Activated T-cell treated with anti-CD3 and anti-CD28 coated beads, Interleukin-2, amount 50 U/mL, for 72 hours (primary cell): ENCODE measurements at places on chromosomes 13 and 19. TPM values are rescaled to one million over a fixed set of nuclear protein-coding genes. Genes with fewer than 3 reads are reported as not detected.

The GNG14 gene
- not detected for total RNA-seq

The PRR22 gene
- 4.6 TPM for total RNA-seq

The EPS8L1 gene
- 3.8 TPM for total RNA-seq

The SPATA13 gene
- total RNA-seq = 60.8 TPM

DNA sequence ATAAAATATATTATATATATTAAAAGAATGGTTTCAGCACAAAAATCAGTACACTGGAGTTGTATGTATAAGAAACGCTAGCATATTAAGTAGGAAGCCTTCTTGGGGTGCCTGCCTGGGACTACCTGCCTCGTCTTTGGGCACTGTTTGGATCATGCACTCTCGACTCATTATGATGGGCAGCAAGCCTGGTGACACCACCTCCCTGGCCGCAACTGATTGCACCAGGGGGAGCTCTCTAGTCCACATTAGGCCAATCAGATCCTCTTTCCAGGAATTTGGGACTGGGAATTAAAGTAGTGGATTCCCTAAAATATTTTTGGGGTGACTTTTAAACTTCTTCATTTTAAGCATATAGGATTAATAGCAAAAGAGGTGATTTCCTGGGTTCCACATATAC is 56.0 kb upstream of the RGCC start:
- H3K27me3 ChIP-seq = no peaks in the 10 kb centered on the region
- no peak for DNase-seq
- H3K27ac ChIP-seq = no peak overlapping the region
- no peaks in the 10 kb centered on the region for H3K4me1 ChIP-seq
- H3K36me3 ChIP-seq = no peaks in the 10 kb centered on the region

GRCh38 chr13:110018009-110018408 is 231.6 kb upstream of the IRS2 start:
- peaks cover 5% of the 10 kb centered on the region for H3K27me3 ChIP-seq
- no peak for DNase-seq
- no peak overlapping the region for H3K4me3 ChIP-seq
- no peak overlapping the region for H3K27ac ChIP-seq
- no peaks in the 10 kb centered on the region for H3K4me1 ChIP-seq

DNA sequence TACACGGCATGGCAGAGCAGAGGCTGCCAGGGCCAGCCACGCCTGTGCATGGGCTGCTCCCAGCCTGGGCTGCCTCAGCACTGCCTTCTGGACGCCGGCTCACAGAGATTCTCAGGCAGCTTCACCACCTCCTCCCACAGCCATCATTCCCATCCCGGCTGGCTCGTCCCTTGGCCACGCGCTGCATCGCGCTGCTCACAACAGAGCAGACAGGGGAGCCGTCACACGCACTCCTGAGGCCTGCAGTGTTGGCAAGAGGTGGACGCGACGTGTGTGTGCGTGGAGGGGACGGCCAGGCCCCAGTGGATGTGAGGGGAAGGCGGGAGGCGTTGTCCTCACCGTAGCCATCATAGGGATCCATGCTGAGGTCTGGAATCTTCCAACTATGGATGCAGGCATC is 7.6 kb upstream of the PRKD2 start:
- H3K4me1 ChIP-seq = peaks cover 20% of the 10 kb centered on the region
- DNase-seq = no peak
- H3K27ac ChIP-seq = no peak overlapping the region
- no peak overlapping the region for H3K4me3 ChIP-seq

GRCh38 chr19:47595944-47596343 is 13.0 kb upstream of the BICRA start:
- DNase-seq = no peak
- H3K4me3 ChIP-seq = no peak overlapping the region
- no peaks in the 10 kb centered on the region for H3K27me3 ChIP-seq

GRCh38 chr13:75339635-75340374 is 142.2 kb downstream of the TBC1D4 start:
- H3K27me3 ChIP-seq = no peaks in the 10 kb centered on the region
- H3K36me3 ChIP-seq = no peaks in the 10 kb centered on the region
- H3K4me3 ChIP-seq = no peak overlapping the region
- H3K4me1 ChIP-seq = no peaks in the 10 kb centered on the region
- H3K27ac ChIP-seq = no peak overlapping the region

DNA sequence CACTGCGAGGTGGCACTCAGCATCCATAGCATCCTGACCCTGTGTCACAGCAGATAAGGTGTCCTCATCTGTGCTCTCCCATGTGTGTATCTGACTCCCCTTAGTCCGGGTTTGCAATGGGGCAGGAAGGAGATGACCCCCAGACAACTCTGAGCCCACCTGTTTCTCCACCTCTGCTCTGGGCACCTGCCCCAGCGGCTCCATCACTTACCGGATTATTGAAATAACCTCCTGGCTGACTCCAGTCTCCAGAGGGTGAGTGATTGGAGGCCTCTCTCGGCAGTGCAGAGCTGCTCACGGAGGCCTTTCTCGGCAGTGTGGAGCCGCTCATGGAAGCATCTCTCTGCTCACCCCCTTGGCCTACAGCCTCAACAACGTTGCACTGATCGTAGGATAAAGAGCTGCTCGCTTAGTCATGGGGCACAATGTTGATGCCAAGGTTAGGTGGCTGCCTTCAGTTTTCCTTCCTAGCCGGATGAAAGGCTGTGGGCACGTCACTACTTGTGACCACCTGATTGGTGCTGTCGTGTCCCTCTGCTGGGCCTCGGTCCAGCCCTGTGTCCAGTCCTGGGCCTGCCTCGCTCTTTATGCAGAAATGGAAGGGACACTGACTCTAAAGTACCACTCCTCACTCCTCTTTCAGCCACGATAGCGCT is 67.6 kb downstream of the TEX29 start:
- no peak overlapping the region for H3K4me3 ChIP-seq
- no peaks in the 10 kb centered on the region for H3K36me3 ChIP-seq
- no peak for DNase-seq

- H3K4me1 ChIP-seq = no peaks in the 10 kb centered on the region
- no peaks in the 10 kb centered on the region for H3K27me3 ChIP-seq
- no peak overlapping the region for H3K27ac ChIP-seq
- no peak overlapping the region for H3K4me3 ChIP-seq
- no peak for DNase-seq
Observed at GRCh38 chr13:71772361-71772760, 94.6 kb downstream of the DACH1 start.

DNA sequence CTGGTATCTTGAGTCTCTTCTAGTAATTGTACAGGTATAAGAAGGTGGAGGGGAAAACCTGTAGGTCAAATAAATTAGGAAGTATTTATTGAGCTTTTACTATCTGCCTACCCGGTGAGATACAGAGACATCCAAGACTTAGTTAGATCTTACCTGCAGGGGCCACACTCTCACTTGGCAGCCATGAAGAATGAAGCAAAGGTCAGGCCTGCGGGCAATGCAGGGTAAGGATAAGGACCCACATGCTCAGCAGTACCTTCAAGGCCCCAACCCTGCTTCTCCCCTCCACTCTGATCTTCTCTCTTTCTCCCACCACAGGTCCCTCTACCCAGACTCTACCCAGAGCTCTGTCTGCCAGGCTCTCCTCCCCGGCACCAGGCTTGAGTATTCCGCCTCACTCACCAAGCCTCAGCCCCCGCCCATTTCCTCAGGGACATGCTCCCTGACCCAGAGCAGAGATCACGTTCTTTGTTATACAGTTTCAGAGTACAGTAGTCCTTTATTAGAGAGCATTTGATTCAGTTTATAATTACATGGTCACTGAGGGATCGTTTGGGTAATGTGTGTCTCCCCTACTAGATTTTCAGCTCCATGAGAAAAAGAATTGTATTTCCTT is 18.9 kb upstream of the CLDN10 start:
- no peak overlapping the region for H3K27ac ChIP-seq
- peaks cover 25% of the 10 kb centered on the region for H3K27me3 ChIP-seq
- peaks cover 10% of the 10 kb centered on the region for H3K4me1 ChIP-seq

GRCh38 chr13:53408847-53409568 is 380.4 kb downstream of the OLFM4 start:
- no peaks in the 10 kb centered on the region for H3K4me1 ChIP-seq
- H3K27me3 ChIP-seq = no peaks in the 10 kb centered on the region
- DNase-seq = no peak
- no peak overlapping the region for H3K4me3 ChIP-seq
- no peaks in the 10 kb centered on the region for H3K36me3 ChIP-seq

GRCh38 chr13:37539170-37539569 is 59.4 kb downstream of the POSTN start:
- H3K27me3 ChIP-seq = no peaks in the 10 kb centered on the region
- H3K4me3 ChIP-seq = no peak overlapping the region
- H3K36me3 ChIP-seq = no peaks in the 10 kb centered on the region
- DNase-seq = no peak
- H3K27ac ChIP-seq = no peak overlapping the region

DNA sequence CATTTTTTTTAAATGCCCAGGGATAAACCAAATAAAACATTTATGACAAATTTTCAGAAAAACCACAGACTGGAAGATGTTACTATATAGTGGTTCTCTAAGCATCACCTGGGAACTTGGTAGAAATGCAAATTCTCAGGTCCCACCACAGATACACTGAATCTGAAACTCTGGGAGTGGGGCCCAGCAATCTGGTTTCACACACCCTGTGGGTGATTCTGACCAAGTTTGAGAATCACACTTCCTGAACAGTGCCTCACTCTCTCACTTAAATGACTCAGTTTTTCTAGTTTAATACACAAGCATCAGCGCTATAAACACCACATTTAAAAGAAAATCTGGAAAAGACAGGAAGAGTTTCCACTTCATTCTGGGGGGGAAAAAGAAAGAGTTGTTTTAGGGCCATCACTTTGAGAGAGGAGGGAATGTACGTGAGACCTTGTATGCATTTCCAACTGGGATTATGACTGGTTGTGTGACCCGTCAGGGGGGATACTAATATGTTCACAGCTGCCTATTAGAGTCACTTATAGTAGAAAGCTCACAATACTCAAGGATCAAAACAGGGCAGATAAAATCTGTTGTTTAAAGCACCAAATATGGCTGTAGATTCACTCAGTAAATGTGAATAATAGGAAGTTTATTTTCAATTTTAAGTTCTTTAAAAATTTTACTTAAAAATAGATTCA is 567.7 kb downstream of the GPC6 start:
- H3K36me3 ChIP-seq = peaks cover 6% of the 10 kb centered on the region
- H3K4me3 ChIP-seq = peak overlapping the region; percentile 45
- peaks cover 82% of the 10 kb centered on the region for H3K27me3 ChIP-seq
- DNase-seq = peak; percentile 77

DNA sequence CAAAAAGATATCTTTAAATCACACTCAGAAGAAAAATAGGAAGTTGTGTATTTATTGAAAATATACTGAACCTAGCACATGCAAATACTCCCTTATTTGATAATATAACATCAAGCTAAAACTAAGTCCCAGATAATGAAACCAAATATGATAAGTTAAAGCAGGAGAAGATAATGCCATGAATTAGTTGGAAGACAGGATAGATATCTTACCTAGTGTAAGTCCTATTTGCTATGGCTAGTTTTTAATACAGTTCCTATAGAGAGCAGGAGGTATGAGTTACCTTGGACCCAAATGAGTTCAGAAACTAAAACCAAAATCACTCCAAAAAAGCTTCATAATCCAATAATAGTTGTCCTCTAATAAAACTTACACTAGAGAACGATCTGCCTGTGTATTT is 1407.1 kb upstream of the MIR17HG start:
- H3K4me1 ChIP-seq = no peaks in the 10 kb centered on the region
- no peak overlapping the region for H3K4me3 ChIP-seq
- no peaks in the 10 kb centered on the region for H3K36me3 ChIP-seq
- no peak for DNase-seq
- no peak overlapping the region for H3K27ac ChIP-seq

DNA sequence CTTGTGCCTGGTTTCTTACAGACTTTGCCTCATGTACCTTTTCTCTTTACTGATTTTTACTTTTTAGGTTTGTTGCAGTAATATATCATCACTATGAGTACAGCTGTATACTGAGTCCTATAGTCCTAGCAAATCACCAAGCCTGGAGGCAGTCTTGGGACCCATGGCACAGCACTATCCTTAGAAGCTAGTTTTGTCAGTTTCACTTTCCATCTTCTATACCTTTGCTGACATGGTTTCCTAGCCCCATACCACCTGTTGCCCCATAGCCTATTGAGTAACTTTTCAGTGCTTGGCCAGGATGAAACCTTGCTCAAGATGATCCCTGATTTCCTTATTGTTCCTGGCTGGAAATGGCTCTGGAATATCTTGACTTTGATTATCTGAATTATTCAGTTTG is 826.4 kb downstream of the GPC5 start:
- no peak for DNase-seq
- no peak overlapping the region for H3K27ac ChIP-seq
- no peak overlapping the region for H3K4me3 ChIP-seq
- no peaks in the 10 kb centered on the region for H3K4me1 ChIP-seq
- H3K27me3 ChIP-seq = no peaks in the 10 kb centered on the region

DNA sequence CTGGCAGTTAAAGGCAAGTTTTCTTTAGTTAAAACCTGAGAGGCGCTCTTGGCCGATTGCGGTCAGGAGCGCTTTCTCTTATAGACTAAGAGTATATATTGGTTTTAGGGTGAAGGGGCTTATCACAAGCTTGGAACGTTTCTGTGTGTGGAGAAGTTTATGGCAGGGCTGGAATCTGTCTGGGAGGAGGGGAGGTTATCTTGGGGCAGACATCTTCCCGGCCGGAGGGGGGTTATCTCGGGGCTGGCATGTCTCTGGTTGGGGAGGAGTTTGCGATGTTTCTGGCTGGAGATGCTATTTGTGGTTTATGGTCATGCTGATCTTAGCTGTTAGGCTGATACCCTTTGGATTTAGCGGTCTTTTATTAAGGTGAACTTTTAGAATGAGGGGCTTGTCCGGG is 18.3 kb downstream of the KDM4B start:
- no peak for DNase-seq
- peaks cover 8% of the 10 kb centered on the region for H3K4me1 ChIP-seq
- H3K36me3 ChIP-seq = peaks cover 3% of the 10 kb centered on the region
- no peak overlapping the region for H3K27ac ChIP-seq

GRCh38 chr19:38786572-38787265 is 2.3 kb upstream of the LGALS7B start:
- no peaks in the 10 kb centered on the region for H3K4me1 ChIP-seq
- H3K27ac ChIP-seq = no peak overlapping the region
- DNase-seq = no peak
- H3K36me3 ChIP-seq = no peaks in the 10 kb centered on the region
- no peaks in the 10 kb centered on the region for H3K27me3 ChIP-seq

GRCh38 chr13:75299913-75300862 is 181.8 kb downstream of the TBC1D4 start:
- H3K36me3 ChIP-seq = peaks cover 11% of the 10 kb centered on the region
- H3K4me3 ChIP-seq = peak overlapping the region; percentile 42
- H3K4me1 ChIP-seq = peaks cover 68% of the 10 kb centered on the region

- H3K27me3 ChIP-seq = no peaks in the 10 kb centered on the region
- H3K4me3 ChIP-seq = no peak overlapping the region
- DNase-seq = no peak
- H3K27ac ChIP-seq = no peak overlapping the region
Observed at GRCh38 chr19:31560086-31561060, 211.1 kb upstream of the TSHZ3 start.

GRCh38 chr13:86795858-86796257 is 875.3 kb upstream of the SLITRK5 start:
- H3K4me3 ChIP-seq = no peak overlapping the region
- H3K27ac ChIP-seq = no peak overlapping the region
- no peak for DNase-seq
- H3K36me3 ChIP-seq = peaks cover 3% of the 10 kb centered on the region
- no peaks in the 10 kb centered on the region for H3K4me1 ChIP-seq
- no peaks in the 10 kb centered on the region for H3K27me3 ChIP-seq
